CD4-positive, CD25-positive, alpha-beta regulatory T cell (primary cell): ENCODE measurements at places on chromosomes 3 and 15. TPM values are rescaled to one million over a fixed set of nuclear protein-coding genes. Genes with fewer than 3 reads are reported as not detected.

DNA sequence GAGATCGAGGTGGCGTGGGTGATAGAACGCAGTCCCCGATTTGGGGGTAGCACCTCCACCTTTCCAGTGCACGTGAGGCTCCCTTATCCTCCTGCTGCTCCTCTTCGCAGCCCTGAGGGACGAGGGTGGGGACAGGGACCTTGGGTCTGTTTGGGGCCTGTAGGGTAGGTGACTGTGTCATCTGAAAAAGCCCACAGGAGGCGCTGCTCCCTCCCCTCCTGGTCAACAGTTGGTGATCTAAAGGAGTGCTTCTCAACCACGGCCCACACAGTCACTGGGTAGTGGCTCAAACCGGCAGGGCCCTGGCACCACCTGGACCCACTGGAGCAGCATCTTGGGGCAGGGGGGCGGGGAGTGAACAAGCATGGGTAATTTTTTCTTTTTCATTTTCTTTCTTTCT is 7.1 kb downstream of the LRRK1 start:
- no peaks in the 10 kb centered on the region for H3K36me3 ChIP-seq
- H3K4me3 ChIP-seq: no peak overlapping the region
- H3K27me3 ChIP-seq: peaks cover 2% of the 10 kb centered on the region
- no peak for DNase-seq
- no peak overlapping the region for H3K27ac ChIP-seq
- H3K4me1 ChIP-seq: no peaks in the 10 kb centered on the region

DNA sequence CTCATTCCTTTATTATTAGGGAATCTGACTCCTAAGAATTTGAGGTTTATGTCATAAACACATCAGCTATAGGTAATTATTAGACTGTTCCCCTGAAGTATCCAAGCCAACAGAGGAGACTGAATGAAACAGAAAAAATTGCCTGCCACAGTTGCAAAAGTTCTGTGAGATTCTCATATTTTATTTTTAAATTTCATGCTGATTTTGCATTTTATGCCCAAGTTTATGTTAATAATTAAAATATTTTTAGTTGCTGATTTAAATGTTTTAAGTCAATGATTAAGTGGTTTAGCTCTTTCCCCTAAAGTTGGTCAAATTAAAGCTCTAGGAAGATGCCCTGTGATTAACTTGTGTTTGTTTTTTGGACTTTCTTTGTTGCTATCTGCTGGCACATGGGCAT is 10.2 kb downstream of the SENP8 start:
- no peak overlapping the region for H3K27ac ChIP-seq
- no peak for DNase-seq
- H3K4me3 ChIP-seq: no peak overlapping the region
- H3K27me3 ChIP-seq: no peaks in the 10 kb centered on the region
- H3K36me3 ChIP-seq: no peaks in the 10 kb centered on the region

DNA sequence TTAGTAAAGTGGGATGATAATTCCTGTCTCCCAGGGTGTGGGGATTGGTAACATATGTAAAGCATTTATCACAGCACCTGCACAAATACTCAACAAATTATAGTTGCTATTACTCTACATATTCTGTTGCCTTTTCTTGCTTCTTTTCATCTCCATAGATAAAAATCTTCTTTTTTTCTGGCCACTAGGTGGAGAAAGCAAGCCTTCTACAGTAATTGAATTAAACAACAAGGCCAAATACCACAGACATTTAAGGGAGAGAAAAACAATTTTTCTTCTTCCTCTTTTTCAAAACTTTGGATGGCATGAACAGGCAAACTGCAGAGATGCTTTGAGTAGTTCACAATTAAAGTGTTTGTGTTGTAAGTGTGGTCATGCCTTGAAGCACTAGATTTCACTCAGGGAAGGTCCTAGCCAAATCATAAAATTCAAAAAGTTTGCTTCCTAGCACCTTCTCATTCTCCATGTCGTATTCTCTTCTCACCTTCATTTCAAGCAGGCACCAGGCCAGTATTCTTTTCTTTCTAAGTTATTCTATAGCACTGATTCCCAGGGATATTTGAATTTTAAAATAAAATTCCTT is 493.4 kb upstream of the TGFBR2 start:
- no peak overlapping the region for H3K4me3 ChIP-seq
- no peaks in the 10 kb centered on the region for H3K4me1 ChIP-seq
- H3K27me3 ChIP-seq: no peaks in the 10 kb centered on the region
- peak; percentile 53 for DNase-seq
- no peak overlapping the region for H3K27ac ChIP-seq

- H3K4me3 ChIP-seq: no peak overlapping the region
- no peak for DNase-seq
- no peak overlapping the region for H3K27ac ChIP-seq
- H3K36me3 ChIP-seq: no peaks in the 10 kb centered on the region
- no peaks in the 10 kb centered on the region for H3K4me1 ChIP-seq
Observed at GRCh38 chr3:116607205-116607604, 102.4 kb upstream of the TUSC7 start.

DNA sequence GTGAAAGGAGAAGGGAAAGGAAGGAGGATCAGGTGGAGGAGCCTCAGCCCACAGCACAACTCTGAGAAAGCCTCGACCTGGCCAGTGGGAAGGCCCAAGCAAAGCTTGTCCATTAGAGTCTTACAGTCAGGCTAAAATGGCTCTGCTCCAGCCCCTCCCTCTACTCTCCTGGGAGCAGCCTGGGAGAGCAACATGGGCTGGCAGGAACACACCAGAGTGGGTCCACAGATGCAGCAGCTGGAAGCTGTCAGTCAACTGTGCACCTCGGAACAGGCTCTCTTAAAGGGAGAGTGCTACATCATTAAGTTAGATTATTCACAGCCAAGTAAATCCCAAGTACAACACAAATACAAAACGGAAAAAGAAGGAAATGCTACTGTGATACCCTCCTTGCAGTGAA is 98.0 kb upstream of the LIMD1 start:
- no peaks in the 10 kb centered on the region for H3K27me3 ChIP-seq
- peaks cover 35% of the 10 kb centered on the region for H3K36me3 ChIP-seq
- DNase-seq: no peak
- no peak overlapping the region for H3K4me3 ChIP-seq
- H3K27ac ChIP-seq: no peak overlapping the region
- H3K4me1 ChIP-seq: no peaks in the 10 kb centered on the region

GRCh38 chr3:178359728-178360127 is 176.5 kb upstream of the KCNMB2 start:
- DNase-seq: no peak
- H3K4me1 ChIP-seq: no peaks in the 10 kb centered on the region
- no peak overlapping the region for H3K27ac ChIP-seq
- no peak overlapping the region for H3K4me3 ChIP-seq
- H3K36me3 ChIP-seq: no peaks in the 10 kb centered on the region

Gene CYP8B1
- not detected for total RNA-seq

Gene FOXP1
- total RNA-seq: 599 TPM

Gene KCNH8
- total RNA-seq: not detected

Gene PRR20G
- total RNA-seq: not detected

Gene ETV5
- not detected for total RNA-seq
